H9 (cell line): ENCODE measurements at places on chromosomes 4 and X. TPM values are rescaled to one million over a fixed set of nuclear protein-coding genes. Genes with fewer than 3 reads are reported as not detected.
A peak's percentile ranks its signal among the peaks of the same experiment; 100 is the strongest.

Gene PAGE1
- not detected in 2 replicates for total RNA-seq

DNA sequence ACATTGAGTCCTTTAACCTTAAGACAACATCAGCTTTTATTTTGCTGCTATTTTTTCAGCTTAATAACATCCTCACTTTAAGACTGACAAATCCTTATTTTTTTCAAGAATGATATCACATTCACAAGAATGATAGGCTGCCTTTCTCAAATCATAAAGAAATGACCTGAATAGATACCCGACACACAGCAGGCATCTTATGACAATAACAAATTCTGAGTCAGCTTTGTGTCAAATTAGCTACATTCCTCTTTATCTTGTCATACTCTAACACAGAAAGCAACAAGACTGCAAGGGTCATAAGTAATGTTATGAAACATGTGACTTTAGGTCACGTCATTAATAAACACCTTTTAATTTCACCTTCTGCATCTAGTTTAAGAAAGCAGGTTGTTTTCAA, 2387.6 kb downstream of the PCDH7 start:
- DNase-seq = no peak

GRCh38 chrX:13843150-13843721, 26.3 kb upstream of the GPM6B start:
- no peak for DNase-seq

Gene MTMR1
- total RNA-seq = 25.2 and 26.1 TPM in 2 replicates

GRCh38 chr4:113060853-113061252, 11.4 kb downstream of the ANK2 start:
- no peak for DNase-seq

DNA sequence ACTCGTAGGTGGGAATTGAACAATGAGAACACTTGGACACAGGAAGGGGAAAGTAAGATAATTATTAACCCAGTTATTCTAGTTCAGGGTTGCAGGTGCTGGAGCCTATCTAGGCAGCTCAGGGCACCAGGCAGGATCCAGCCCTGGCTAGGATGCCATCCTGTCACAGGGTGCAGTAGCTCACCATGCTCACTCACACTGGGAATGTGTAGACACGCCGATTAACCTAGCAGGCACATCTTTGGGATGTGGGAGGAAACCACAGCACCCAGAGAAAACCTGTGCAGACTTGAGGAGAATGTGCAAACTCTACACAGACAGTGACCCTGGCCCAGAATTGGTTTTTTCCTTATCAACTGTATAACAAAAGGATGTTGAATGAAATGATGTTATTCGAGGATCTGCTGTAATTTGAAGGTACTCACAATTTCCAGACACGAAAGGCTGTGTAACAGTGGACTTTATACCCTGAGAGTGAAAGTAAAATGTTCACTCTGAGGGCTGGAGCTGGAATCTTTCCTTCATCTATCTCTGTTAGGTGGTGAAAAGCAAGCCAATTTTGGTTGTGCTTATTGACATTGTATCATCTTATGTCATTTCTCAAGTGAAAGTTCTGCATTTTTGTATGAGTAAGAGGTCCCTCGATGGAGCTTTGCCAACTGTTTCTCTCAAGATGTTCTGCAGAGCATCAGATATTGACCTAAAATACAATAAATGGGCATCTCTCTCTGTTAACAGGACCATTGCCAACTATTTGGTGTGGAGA, 78.8 kb downstream of the PHEX start:
- DNase-seq = no peak

- DNase-seq = no peak
Measured at GRCh38 chr4:26030780-26031179, 116.8 kb downstream of the SMIM20 start.

DNA sequence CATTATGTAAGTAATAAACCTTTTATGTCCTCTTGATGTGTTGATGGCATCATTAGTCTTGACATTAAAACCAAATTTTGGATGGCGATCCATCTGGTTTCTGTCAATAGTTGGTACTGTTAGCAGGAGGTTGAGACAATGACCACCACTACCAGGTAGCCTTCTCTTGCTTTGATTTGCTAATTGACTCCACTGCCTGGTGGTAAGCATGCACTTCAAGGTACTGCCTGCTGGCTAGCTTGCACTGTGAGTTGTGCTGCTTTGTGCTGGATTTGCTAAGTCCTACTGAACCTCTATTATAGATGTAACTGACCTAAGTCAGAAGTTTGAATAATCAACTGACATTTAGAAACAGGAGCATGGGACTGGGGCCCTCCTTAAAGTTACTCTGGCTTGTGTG, 46.3 kb downstream of the ATP1B4 start:
- DNase-seq = peak; percentile 28

Gene PRKX
- total RNA-seq = 98.8 and 108 TPM in 2 replicates

DNA sequence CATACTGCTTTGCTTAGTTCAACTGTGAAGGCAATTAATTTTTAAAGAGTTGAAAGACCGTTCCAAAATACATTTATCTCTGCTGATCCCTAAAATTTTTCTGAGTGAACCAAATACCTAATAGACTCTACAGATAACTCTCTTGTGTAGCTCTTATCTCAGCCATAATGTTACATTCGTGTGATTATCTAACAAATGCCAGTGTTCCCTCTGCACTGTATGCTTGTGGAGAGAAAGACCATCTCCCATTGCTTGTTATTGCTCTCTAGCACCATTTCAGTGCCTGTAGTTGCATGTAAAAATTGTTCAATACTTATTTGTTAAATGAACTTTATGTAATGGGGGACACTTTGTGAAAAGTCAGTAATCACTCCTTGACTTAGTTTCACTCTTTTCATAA, 81.3 kb upstream of the ATOH1 start:
- no peak for DNase-seq

- no peak for DNase-seq
Measured at GRCh38 chrX:151977923-151978322, 3.4 kb upstream of the GABRE start.

Gene SCOC
- 29.4 and 30.4 TPM in 2 replicates for total RNA-seq

DNA sequence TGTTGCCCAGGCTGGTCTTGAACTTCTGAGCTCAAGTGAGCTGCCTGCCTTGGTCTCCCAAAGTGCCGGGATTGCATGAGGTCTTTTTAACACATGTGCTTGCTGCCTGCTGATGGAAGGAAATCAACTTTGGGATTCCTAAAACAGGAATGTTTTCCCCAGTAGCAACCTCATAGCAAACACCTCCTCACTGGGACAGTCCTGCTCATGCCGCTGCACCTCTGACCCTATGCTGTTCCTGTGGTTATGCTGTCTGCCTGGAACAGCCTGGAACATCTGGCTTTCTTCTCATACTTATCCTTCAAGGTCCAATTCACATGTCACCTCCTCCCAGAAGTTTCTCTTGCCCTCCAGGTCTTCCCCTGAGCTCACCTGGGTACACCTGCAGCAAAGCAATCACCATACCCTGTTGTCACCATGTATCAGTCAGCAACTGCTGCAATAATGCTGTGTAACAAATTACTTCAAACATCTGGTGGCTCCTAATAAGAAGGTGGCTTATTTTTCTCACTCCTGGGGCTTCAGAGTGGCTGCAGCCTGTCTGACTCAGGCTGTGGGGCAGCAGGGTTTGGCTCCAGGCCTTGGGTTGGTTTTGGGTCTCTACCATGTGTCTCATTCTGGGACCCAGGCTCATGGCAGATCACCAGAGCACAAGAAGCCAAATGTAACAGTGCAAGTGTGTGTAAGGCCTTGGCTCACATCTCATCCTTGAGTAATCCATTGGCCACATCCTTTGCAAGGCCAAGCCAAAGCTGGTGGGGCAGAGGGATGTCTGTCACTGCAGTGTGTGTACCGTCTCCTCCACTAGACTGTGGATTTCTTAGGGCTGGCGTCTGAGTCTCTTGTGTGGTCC, 59.4 kb upstream of the SORCS2 start:
- no peak for DNase-seq

Gene MTMR8
- total RNA-seq = 5.2 and 5.9 TPM in 2 replicates

- DNase-seq = no peak
Measured at GRCh38 chr4:79689740-79690139, 281.7 kb upstream of the GK2 start.

GRCh38 chr4:16661813-16662212, 236.6 kb downstream of the LDB2 start:
- no peak for DNase-seq

DNA sequence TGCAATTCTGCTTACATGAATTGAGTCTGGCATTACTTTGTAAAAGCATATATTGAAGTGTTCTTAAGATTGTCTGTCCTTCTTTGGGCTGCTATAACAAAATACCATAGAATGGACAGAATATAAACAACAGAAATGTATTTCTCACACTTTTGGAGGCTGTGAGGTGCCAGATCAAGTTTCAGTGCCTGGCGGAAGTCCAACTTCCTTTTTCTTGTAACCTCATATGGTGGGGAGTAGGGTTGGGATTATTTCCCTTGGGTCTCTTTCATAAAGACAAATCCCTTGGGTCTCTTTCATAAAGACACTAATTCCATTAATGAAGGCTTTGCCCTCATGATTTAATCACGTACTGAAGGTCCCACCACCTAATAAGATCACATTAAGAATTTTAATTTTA, 199.3 kb upstream of the GRID2 start:
- DNase-seq = no peak

DNA sequence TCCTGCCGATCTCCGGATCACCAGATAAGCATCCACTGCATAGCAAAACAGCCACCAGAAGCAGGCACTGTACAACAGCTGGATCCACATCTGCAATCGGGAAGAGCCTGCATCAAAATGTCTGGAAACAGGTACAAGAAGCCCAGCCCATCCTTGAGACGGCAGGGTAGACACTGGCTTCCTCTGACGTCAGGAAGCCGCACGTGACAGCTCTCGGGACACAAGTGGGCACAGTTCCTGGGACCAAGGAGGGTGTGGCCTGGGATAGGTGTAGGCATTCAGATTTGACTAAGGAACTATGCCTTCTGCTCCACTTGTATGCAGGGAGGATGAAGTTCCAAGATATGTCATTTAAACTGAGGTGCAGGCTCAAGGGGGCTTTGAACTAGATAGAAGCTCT, 6.3 kb downstream of the GPR143 start:
- DNase-seq = no peak

Gene FMR1NB
- not detected in 2 replicates for total RNA-seq

DNA sequence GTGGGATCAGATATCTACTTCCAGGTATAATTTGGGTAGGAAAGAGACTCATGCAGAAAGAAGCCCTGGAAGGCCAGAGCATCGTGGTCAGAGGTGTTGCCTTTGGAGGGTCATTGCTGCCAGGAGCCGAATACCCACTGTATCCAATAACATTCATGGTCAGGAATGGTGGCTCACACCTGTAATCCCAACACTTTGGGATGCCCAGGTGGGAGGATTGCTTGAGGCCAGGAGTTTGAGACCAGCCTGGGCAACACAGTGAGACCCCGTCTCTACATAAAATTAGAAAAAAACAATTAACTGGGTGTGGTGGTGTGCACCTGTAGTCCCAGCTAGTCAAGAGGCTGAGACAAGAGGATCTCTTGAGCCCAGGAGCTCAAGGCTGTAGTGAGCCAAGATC, 10.9 kb upstream of the F11 start:
- no peak for DNase-seq

DNA sequence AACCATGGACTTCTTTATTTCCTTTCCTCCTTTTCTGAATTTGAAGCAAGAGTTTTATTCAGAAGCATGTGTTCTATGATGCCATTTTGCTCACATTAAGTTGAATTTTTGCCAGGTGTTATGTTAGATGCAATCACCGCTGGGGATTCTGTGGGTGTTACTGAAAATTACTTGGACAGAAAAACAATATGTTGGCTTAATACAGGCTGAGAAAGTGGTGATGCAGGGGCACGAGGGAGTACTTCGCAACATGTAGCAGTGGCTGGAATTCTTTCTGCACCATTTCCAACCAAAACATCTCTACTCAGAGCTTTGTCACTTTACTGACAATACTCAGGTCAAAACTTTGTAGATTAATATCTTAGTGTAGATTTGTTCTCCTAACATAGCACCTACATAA, 109.2 kb upstream of the PCDH18 start:
- DNase-seq = no peak
